ENCODE measurements at places on chromosomes 1 and 21.

GRCh38 chr21:17340081-17340480, 172.8 kb upstream of the CXADR start:
- DNase-seq = no peak

DNA sequence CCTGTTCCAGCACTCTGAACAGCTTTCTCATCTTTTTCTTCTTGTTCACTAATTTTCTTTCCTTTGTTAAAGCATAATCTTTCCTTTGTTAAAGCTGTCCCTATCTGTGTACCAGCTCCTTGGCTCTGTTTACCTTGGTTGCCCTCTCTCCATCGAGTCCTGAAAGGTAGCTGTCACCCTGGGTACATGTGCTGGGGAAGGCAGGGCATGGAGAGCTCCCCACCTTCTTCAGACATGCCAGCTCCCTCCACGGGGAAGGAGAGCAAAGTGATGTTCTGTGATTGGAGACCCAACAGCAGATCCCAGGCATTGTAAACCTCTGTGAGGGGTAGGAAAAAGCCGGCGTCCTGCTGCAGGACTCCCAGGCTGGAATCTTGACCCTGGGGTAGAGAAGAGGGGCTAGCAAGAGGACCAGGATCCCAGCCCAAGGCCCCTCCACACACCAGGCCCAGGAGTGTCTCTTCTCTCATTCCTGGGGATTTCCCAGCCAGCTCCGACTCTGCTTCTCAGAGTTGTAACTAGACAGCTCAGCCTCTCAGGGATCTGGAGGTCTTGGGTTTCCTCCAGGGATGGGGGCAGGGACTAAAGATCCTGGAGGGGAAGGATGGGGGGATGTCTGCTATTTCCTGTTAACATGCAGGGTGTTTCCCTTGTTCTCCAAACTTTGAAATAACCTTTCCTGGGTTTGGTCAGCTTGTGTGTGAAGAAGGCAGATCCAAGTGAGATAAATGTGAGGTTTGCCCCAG, 34.4 kb downstream of the TMCC2 start:
- DNase-seq = no peak

- no peak for DNase-seq
Observed at GRCh38 chr1:15272009-15272781, 25.2 kb downstream of the FHAD1 start.

GRCh38 chr1:199758626-199759255, 268.8 kb upstream of the NR5A2 start:
- no peak for DNase-seq

DNA sequence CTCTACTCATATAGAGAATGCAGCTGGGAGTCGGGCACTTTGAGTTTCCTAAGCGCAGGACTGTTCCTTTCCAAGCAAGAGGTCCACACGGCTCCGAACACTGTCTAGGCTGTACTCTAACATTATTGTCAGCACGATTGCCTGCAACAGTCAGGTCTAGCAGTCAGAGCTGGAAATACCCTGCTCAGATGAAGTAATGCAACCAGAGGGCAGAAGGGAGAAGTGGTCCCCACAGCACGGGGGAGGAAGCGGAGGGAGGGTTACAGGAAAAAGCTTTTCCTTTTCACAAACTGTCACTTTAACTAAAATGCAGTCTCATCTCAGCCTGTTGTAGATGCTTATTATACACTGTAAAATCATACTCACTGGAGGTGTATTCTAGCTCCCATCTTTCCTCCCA, 98.9 kb upstream of the SLC44A3 start:
- no peak for DNase-seq
